ENCODE measurements at places on chromosomes 2 and 18. TPM values are rescaled to one million over a fixed set of nuclear protein-coding genes. Genes with fewer than 3 reads are reported as not detected.

The HOXD10 gene
- not detected for total RNA-seq

The ARHGAP15 gene
- 6.5 TPM for total RNA-seq

The TUBB8B gene
- not detected for total RNA-seq

The INHA gene
- total RNA-seq: 47.6 TPM

The SKOR2 gene
- total RNA-seq: not detected

The ASAP2 gene
- total RNA-seq: 19.7 TPM

The PLB1 gene
- total RNA-seq: 2.4 TPM

The VSNL1 gene
- 38.8 TPM for total RNA-seq

The VPS4B gene
- 28.8 TPM for total RNA-seq

The ERICH2 gene
- not detected for total RNA-seq

The INPP5D gene
- 7.8 TPM for total RNA-seq

The CCDC74B gene
- 0.72 TPM for total RNA-seq

The LHCGR gene
- not detected for total RNA-seq

The TDRD15 gene
- not detected for total RNA-seq

The AGXT gene
- total RNA-seq: not detected

The TEKT4 gene
- total RNA-seq: not detected

The LRP1B gene
- 0.21 TPM for total RNA-seq
